ENCODE measurements at places on chromosomes 13 and 19.
A peak's percentile ranks its signal among the peaks of the same experiment; 100 is the strongest.

GRCh38 chr13:110257408-110257807, 49.5 kb downstream of the COL4A1 start:
- DNase-seq: no peak

GRCh38 chr13:42524487-42525034, 49.4 kb upstream of the TNFSF11 start:
- DNase-seq: no peak

DNA sequence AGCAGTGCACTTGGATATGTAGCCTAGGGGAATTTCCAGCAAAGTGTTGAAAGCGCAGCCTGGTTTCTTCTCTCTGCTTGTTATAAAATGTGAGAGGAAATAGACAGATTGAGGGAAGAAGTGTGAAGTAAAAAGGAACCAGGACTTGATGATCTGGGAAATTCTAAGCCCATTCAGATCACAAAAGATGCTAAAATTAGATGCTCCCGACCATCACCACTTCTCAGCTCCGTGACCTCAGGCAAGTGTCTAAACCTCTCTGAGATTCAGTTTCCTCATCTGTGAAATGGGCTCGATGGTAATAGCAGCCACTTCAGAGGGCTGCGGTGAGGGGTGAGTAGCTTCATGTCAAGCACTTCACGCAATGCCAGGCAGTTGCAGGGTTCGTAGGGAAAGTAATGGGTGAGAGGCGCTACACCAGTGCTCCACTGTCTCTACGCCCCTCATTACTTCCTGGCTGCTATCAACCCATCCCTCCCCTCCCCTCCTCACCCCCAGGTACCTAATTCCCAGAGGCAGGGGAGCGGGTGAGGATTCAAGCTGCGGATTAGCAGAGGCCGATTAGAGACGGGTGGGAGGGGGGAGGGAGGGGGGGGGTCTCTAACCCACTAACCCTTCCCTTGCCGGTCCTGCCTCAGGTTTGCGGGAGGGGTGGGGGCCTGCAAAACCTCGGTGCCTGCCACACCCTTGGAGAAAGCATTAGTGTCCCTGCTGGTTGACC, 9.0 kb upstream of the NFIC start:
- DNase-seq: no peak

- peak; percentile 36 for DNase-seq
Observed at GRCh38 chr13:110138010-110138699, 168.8 kb downstream of the COL4A1 start.

DNA sequence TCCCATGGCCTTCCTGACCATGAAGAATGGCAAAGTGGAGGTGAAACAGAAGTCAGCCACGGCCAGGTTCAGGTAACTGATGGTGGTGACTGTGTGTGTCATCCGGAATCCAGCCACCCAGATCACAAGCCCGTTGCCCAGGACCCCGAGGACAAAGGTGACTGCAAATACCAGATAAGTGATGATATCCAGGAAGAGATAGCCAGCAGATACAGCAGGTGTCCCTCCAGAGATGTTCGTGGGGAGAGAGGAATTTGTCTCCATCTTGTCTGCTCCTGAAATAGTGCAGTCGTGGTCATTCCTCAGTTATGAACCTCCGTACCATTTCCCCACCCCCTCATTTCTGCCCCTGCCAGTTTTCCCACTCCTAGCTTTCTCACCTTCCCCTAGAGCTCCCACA, 4.9 kb downstream of the FPR1 start:
- no peak for DNase-seq

DNA sequence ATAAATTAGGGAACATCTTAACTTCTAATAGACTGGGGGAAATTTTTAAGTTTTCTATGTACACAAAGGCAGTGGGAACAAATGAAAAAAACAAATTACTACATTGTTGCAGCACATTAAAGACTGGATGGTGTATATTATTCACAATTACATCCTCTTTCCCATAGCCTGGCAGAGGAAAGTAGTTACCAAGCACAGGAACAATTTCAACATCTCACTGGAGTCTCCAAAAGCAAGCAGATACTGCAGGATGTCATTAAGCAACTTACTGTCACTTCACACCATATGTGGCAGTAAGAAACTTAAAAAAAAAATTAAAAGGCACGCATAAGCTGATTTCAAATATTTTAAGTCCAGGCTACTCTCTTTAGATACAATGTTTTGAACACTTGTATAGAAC, 6.4 kb upstream of the EFNB2 start:
- DNase-seq: no peak

Measured in activated CD4-positive, alpha-beta T cell treated with anti-CD3 and anti-CD28 coated beads, Interleukin-2, amount 50 U/mL, for 1 hour (primary cell).